GM23248 (cell line): ENCODE measurements at places on chromosomes 2 and 18.

GRCh38 chr2:122532481-122532880 is 777.0 kb downstream of the TSN start:
- no peak overlapping the region for H3K27ac ChIP-seq
- H3K4me1 ChIP-seq, result no peaks in the 10 kb centered on the region; the same call in 1 of the 2 replicates
- no peaks in the 10 kb centered on the region for H3K36me3 ChIP-seq
- no peak overlapping the region for H3K4me3 ChIP-seq

DNA sequence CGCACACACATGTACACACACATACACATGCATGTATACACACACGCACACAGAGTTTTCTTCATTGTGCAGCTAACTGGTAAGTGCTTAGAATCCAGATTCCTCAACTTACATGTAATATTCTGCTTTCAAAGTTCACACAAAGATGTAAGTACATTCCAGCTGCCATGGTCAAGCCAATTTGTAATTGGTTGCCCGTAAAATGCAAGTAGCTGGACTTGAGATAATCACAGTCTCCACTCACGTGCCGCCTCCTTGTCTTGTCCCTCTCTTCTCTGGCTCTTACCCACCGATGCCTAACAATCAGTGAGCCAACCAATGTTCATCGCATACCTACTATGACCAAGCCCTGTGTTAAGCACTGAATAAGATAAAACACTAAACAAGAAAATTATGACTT is 77.8 kb downstream of the SOCS6 start:
- no peak overlapping the region for H3K4me3 ChIP-seq
- no peak for DNase-seq
- no peaks in the 10 kb centered on the region for H3K27me3 ChIP-seq
- H3K36me3 ChIP-seq, result no peaks in the 10 kb centered on the region

GRCh38 chr18:64330161-64330560 is 181.3 kb upstream of the LINC00305 start:
- H3K4me3 ChIP-seq, result no peak overlapping the region
- no peaks in the 10 kb centered on the region for H3K4me1 ChIP-seq
- DNase-seq, result no peak
- no peak overlapping the region for H3K27ac ChIP-seq
- no peaks in the 10 kb centered on the region for H3K27me3 ChIP-seq

- no peaks in the 10 kb centered on the region for H3K4me1 ChIP-seq
- H3K4me3 ChIP-seq, result no peak overlapping the region
- H3K27me3 ChIP-seq, result no peaks in the 10 kb centered on the region
- H3K36me3 ChIP-seq, result no peaks in the 10 kb centered on the region
- no peak for DNase-seq
Measured at GRCh38 chr2:14185906-14186305, 446.6 kb upstream of the LRATD1 start.

- H3K36me3 ChIP-seq, result no peaks in the 10 kb centered on the region
- no peaks in the 10 kb centered on the region for H3K4me1 ChIP-seq
- DNase-seq, result no peak
- H3K27ac ChIP-seq, result no peak overlapping the region
- no peak overlapping the region for H3K4me3 ChIP-seq
Measured at GRCh38 chr2:122469147-122469546, 713.7 kb downstream of the TSN start.

DNA sequence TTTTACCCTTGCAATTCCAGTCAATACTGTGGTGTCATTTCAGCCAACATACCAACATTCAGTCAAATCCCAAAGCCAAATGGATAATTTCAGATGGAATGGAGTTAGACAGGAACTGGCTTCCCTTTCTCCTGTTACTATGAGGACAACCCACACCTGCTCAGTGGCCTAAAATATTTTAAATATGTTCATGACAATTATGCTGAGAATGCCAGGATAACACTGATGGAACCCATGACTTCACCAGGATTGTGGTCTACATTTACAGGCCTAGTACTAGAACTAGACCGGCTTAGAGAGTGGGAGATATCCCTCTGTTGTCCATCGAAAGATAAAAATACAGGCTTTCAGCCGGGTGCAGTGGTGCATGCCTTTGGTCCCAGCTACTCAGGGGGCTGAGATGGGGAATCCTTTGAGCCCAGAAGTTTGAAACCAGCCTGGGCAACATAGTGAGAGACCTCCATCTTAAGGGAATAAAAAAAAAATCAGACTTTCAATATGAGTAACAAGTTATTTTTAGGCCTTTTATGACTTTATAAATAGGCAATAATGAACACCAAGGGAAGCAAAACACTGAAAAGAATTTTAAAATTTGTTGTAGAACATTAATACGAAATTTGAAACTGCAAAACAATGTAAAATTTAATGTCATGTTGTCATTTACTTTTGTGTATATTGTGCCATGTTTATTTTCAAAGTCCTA is 14.2 kb downstream of the GPATCH11 start:
- H3K27me3 ChIP-seq, result no peaks in the 10 kb centered on the region
- H3K4me1 ChIP-seq, result peaks cover 5% of the 10 kb centered on the region
- DNase-seq, result no peak
